ENCODE measurements at places on chromosomes 7 and 10.
A peak's percentile ranks its signal among the peaks of the same experiment; 100 is the strongest.

- peak; percentile 60 for DNase-seq
Measured at GRCh38 chr10:87092376-87092860, 2.2 kb downstream of the GLUD1 start.

- peak; percentile 46 for DNase-seq
Measured at GRCh38 chr7:118372530-118372929, 148.0 kb downstream of the ANKRD7 start.

GRCh38 chr7:97003262-97004246 lies 1.8 kb upstream of the DLX6 start:
- DNase-seq: no peak

GRCh38 chr10:116848032-116848943 lies 1.0 kb upstream of the ENO4 start:
- peak; percentile 26 for DNase-seq

DNA sequence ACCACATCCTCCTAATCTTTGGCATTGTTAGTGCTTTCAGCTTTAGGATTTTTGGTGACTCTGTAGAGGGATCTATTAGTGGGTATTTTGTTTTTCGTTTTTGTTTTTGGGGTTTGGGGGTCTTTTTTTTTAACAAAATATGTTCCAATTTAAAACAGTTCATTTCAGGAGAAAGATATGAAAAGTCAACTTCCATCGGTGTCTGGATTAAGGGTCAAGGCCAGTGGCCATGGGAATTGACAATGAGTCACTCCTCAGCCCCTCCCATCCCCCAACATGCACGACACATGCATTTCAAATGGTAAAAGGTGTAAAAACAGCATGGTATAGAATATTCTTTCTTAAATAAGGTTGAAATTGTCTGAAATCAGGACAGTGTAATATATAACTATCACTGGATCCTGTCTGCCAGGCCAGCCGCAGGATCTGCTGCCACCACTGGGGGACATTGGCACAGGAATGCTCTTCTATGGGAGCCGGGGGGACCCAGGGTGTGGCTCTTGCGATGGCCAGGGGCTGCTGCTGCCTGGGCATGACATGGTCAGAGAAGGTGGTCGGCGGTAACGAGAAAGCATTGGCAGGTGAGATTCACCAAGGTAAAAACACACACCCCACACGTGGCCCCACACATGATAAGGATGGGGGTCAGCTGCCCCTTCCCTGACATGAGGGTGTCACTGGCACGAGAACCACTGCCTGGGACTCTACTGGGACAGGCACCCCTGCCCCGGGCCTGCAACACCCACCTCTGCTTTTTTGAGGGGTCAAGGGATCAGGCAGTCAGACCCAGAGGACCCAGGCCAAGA lies 126.2 kb upstream of the KCTD7 start:
- no peak for DNase-seq

GRCh38 chr7:152128741-152129461 lies 103.4 kb downstream of the GALNT11 start:
- no peak for DNase-seq

DNA sequence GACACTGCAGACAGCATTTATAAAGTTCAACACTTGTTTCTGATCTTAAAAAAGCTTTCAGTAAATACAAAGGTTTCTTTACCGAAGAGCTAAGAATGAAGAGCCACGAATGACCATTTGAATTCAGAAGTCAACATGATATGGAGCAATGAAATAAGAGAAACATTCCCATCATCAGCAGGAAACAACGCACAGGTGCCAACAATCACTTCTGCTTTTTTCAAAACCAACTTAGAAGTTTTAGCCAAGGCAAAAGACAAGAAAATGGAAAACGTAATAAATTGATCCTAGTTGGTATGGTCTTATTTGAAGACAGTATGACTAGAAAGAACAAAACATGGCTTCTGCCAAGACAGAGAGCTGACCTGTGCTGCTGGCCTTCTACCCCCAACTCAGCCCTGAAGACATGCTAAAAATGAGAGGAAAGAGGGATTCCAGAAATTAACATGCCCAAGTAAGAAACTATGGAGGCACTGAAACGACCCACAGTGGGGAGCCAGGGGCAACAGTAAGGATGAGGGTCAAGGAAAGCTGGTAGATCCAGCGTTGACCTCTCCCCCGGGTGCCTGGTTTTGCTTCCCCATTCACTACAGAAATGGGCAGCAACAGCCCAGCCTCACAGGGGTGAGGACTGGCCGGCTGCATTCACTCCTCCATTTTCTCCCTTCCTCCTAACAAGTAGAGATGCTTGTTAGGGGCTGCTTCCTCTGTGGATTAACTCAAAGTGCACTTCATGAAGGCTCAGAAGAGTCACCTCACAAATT lies 30.1 kb downstream of the VPS41 start:
- no peak for DNase-seq

DNA sequence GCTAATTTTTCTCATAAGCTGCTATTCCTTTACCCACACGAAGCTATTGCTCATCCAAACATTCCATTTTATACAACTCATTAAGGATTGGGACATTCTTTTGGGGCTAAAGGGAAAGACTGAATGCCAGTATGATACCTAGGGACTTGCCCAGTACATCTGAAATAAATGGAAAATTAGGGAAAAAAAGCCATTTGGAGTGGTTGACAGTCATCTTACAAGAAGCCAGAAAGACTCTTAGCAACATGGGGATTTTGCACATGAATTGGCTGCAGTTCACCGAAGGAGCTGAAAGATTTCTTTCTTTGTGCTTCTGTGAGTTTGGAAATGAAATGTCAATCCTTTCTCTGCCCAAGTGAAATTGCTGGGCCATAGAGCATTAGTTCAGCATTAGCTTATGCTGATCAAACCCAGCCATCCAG lies 43.3 kb upstream of the MTURN start:
- peak; percentile 15 for DNase-seq

GRCh38 chr10:119135513-119135881 lies 30.0 kb downstream of the SFXN4 start:
- no peak for DNase-seq

GRCh38 chr7:93620057-93620456 lies 45.5 kb upstream of the CALCR start:
- peak; percentile 24 for DNase-seq

DNA sequence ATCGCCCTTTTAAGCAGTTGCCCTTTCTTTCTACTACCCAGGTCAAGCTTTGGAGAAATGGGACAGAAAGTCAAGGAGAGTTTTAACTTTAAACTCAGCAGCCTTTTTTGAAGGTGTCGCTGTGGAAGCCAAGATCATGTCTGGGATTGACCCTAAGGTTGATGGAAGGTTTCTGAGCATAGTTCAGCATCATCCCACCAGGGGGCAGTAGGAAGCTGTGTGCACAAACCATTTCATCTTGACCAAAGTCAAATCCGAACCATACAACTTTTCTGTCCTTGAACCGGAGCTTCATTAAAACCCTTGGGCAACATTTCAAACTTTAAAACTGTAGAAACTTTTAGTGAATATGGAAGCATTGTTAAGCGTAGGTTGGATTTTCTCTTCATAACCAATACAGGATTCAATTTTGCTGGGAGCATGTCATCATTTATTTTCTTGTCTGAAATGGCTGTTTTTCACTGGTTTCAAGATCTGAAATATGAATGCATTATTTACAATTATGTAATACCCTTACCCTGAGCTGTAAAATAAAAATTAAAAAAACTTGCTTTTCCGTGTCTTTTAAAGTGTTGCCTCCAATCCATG lies 214.4 kb upstream of the KIAA1217 start:
- DNase-seq: peak; percentile 61

DNA sequence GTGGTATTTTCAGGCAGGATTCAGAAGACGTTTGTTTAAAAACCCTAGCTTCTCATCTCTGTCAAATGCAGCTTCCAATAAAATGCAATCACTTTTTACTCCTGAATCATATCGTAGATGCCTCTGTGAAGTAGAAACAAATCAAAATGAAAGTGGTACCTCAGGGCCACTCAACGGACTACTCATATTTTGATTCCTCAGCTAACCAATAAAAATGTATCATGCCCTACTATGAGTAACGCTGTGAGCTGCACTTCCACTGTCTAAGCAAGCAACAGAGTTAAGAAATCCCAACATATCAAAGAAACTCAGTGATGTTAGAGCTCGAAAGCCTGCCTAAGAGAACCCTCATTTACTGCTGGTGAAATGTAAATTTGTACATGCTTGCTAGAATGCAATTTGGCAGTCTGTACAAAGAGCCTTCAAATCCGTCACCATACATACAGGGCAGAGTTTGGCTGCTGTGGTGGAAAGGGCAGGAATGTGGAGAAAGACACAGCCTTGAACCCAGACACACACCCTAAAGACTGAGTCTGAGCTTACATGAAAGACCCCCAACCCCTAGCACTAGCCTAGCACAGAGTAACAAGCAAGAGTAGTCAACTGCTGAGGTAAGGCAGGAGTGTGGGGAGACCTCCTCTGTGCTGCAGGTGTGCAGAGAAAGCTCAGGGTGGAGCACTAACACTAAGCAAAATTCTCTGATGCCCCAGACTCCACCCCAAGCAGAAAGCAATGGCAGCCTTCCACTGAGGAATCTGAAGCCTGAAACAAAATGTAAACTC lies 151.5 kb downstream of the ANK3 start:
- peak; percentile 61 for DNase-seq

DNA sequence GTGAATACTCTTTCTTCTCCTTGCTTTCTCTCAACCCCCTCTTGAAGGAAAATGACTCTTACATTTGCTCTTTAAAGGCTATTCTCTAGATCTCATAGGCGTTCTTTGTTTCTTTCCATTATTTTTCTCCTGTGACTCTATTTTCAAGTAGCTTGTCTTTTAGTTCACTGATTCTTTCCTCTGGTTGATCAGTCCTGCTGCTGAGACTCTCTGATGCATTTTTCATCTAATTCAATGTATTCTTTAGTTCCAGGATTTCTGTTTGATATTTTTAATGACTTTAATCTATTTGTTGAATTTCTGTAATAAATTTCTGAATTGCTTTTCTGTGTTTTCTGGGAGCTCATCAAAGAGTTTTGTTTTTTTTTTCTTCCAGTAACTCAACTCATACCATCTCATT lies 397.7 kb downstream of the CNTNAP2 start:
- DNase-seq: no peak

- no peak for DNase-seq
Measured at GRCh38 chr7:43294080-43294630, 181.7 kb downstream of the HECW1 start.

DNA sequence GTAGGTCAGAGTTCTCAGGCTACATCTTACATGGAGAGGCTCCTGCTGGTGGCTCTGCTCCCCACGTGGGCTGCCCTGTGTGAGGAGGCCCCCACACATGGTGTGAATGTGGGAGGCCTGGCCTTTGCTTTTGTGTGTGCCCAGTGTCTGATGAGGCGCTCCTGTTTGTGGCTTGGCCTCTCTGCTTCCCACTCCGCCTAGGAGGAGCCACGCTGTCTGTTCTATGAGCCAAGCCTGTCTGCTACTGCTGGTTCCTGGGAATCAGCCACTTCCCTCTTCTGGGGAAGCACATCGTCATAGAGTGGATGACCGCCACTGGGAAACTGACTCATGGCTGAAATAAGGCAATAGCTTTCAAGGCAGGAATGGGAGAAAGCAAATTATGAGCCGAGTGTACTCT lies 87.1 kb downstream of the CYP26A1 start:
- peak; percentile 34 for DNase-seq

DNA sequence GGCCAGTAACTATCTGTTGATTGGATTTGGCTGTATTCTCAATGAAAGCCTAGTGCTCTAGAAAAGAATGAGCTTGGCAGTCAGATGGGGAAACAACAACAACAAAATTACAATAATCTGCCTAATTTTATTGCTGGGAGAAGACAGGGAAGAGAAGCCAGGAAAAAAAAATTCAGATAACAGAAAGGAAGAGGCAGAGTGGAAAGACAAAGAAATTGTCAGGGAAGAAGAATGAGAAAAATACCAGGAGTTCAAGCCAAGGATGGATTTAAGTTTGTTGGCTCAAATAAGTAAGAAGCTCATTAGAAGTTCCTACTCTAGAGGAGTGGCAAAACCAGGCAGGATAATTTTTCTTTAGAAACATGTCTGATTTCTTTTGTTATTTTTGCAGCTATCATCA lies 45.9 kb upstream of the PRKG1 start:
- no peak for DNase-seq

DNA sequence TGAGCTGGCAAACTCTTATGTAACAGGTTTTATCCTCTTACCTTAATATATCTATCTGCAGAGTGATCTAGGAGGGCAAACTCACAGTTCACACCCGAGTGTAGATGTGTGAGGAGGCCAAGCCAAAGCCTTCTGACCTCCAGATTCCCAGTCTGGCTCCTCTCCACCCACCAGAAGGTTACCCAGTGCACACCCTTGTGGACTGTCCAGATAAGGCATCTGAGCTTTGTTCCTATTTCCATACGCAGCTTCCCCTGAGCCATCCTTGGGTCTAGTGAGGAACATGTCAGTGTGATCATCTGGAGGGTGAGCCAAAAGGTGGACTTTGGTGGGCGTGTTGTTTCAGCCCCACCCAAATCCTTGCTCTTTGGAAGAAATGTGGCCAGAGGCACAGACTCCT lies 203.0 kb upstream of the MEOX2 start:
- DNase-seq: peak; percentile 38

DNA sequence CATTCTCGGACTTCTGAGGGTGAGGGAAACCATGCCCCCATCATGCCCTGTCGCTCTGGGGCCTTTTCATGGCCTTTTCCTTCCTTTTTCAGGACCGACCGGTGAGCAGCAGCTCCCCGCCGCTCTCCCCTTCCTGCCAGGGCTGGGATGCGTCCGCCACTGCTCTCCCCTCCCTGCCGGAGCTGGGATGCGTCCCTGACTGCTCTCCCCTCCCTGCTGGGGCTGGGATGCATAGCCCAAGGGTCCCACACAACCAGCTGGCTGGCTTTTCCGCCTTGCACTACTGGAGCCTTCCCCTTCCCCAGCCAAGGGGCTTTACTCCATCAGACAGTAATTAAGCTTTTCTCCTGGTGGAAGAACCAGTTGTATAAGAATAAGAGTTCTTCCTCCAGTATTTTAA lies 129.7 kb upstream of the COBL start:
- DNase-seq: no peak

GRCh38 chr7:90092506-90092905 lies 61.8 kb upstream of the STEAP1 start:
- DNase-seq: no peak

GRCh38 chr10:13739183-13739582 lies 152.4 kb downstream of the PRPF18 start:
- DNase-seq: no peak

GRCh38 chr10:7301006-7301778 lies 109.6 kb downstream of the SFMBT2 start:
- no peak for DNase-seq

DNA sequence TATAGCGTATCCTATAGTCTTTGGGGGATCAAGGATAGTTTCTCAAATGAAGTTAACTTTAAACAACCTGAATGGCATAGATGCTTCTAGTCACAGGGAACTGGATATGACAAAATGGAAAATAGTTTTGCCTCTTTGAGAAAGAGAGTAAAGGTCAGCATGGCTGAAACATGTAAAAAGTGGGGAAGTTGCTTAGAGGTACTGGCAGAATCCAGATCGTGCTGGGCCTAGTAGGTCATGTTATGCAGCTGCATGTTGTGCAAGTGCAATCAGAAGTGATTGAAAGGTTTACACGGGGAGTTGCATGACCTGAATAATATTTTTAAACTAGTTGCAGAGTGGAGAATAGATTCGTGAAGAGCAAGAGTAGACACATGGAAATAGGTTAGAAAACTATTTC lies 201.1 kb upstream of the HDAC9 start:
- no peak for DNase-seq

- no peak for DNase-seq
Measured at GRCh38 chr10:86929468-86930380, 27.7 kb downstream of the MMRN2 start.

- no peak for DNase-seq
Measured at GRCh38 chr7:101829374-101829773, 11.9 kb downstream of the CUX1 start.

Data from RKO (cell line).